ENCODE measurements at places on chromosomes 2 and 18.

DNA sequence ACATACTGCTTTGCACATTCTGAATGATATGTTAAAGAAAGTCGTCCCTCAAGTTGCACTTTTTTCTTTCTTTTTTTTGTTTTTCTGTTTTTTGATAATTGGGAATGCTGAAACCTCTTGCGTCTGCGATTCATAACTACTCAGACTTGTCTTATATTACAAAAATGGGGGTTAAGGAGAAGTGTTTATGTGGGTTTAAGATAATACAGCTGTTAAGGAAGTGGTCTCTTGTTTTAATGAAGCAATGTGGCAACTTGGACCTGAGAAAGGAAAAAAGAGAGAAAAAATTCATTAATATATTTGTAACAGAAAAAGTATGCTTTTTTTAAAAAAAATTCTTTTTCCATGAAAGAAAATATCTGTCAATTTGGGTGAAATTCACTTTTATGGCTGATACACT lies 268.5 kb upstream of the CCDC68 start:
- DNase-seq: no peak

DNA sequence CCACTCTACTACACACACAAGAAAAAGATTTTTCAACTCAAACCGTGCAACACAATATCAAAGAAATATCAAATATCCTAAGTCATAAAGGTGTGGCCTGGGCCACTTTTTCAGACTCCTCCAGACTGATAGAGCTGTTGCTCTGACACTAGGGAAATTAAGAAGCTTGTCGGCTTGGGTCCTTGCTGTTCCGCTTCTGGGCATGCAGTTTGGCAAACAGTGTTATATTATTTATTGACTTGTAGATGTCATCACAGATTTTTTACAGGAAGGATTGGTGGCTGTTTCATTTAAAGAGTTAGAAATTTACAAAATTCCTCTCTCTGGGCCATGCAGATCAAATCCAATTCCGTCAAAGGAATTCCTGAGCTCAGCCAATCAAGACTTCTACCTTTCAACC lies 98.3 kb upstream of the MSH2 start:
- no peak for DNase-seq

DNA sequence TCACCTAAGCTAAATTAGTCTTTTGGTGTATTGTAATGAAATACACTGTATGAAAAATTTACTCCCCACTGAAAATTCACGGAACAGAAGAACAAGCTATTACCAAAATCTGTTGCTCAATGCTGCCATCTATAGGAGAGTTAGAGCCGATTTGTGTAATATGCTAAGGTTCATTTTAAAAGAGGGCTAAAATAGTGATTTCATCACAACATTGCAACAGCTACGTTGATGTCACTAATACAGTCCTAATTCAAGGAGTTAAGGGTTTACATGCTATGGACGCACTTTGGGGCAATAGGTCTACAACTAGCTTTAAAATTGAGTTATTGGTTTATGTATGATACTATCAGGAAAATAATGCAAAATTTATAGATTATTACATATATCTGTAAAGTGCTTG lies 3.0 kb upstream of the IRS1 start:
- DNase-seq: peak; percentile 95

DNA sequence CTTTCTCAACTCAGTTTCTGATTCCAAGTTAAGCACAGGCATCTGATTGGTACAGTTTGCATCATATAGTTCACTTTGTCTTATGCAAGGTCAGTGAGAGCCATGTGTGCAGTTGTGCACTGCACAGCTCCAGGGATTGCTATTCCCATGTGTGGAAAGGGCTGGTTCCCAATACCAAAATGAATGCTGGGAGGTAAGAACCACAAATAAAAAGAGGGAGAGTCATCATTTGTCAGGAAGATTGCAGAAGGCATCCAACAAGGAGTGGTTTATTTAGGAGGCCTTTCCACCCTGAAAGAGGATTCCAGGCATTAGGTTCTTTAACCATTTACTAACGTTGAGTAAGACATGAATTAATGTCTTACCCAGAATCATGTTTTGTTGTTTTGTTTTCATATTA lies 141.2 kb upstream of the ST6GAL2 start:
- no peak for DNase-seq

- no peak for DNase-seq
Observed at GRCh38 chr2:152571048-152571766, 146.1 kb downstream of the PRPF40A start.

- no peak for DNase-seq
Observed at GRCh38 chr2:226413498-226414130, 386.0 kb downstream of the IRS1 start.

GRCh38 chr2:230011617-230012016 lies 57.1 kb downstream of the SLC16A14 start:
- DNase-seq: no peak

DNA sequence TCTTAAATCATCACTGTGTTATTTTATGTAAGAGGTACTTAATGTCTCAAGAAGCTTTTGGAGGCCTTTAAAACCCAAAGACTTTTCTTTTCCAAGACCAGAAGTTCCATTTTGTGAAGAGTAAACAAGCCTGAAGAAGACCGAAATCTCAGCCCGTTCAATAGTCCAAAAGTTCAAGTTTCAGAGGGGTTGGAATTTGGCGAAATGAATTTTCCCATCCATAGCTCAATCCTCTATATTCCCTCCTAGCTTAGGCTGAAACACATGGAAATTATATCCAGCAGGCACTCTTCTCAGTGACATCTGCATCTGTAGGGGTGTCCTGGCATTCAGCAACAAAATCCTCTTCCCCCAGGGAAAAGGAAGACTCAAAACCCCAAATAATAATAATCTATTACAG lies 344.6 kb downstream of the ARHGAP15 start:
- DNase-seq: no peak

DNA sequence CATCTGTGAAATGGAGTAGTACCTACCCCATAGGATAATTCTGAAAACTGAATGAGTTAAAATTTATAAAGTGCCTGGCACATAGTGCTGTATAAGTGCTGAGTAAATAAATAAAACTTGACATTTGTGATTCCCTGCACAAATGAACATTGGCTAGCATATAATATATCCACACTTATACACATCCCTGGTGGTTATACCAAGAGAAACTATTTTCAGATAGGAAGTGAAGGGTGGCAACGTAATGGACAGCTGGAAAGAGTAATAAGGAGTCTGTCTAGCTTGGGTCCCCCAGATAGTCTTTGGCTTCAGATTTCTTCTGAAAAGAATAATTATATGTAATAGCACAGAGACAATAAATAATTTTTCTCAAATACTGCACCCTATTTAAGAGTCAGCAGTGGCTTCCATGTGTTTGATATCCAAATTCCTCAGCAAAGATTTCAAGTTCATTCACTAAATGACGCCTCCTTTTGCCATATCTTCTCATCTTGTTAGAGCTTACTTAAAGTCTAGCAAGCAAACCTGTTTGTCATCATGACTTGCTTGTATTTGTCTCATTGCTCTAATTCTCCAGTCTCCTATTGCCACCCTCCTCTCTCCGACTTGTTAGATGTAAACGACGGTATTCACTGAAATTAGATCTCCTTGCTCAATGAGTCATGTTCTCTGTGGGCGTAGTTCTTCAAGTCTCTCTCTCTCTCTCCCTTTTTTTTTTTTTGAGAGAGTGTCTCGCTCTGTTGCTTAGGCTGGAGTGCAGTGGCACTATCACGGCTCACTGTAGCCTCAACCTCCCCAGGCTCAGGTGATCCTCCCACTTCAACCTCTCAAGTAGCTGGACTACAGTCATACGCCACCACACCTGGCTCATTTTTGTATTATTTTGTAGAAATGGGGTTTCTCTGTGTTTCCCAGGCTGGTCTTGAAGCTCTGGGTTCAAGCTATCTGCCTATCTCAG lies 8.7 kb upstream of the ADGRF3 start:
- peak; percentile 65 for DNase-seq

DNA sequence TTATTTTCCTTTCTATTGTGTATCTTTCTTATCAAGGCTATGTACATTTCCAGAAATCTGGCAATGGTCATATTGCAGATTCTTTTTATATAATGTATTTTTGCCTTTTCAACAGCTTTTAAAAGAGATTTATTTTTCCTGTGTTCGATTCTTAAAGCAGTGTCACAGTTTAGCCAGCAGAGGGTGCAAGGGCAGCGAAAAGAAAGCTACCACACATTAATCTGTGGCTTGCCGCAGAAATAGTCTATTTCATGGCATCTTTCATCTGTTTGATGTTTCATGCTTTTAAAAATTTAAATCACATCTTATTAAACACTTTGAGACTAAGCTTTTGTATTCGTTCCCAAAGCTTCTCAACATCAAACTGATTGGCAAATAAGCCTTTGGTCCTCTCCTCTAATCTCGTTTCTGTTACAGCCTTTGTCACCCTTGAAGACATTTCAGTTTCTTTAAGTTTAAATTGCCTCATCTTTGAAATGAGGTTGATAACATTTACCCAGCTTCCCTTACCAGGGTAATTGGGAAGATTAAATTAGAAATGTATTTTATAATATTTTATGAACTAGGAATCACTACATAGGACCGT lies 73.3 kb downstream of the PIK3C3 start:
- DNase-seq: peak; percentile 24

DNA sequence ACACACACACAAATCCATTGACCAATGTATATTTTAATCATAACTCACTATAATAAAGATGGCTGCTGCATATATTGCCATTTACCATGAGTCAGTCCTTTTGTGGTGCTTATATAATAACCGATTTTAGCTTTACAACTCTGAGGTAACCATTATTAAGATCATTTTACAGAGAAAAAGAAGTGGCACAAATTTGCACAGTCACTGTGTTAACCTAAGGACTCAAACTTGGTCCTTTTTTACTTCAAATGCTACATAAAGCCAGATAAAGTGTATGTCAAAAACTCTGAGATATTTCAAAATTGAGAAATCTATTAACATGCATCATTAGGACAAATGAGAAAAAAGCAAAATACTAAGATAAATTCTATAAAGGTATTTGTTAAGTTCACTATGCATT lies 923.7 kb downstream of the NRXN1 start:
- no peak for DNase-seq

- DNase-seq: no peak
Observed at GRCh38 chr2:145325485-145325884, 805.6 kb upstream of the ZEB2 start.

- no peak for DNase-seq
Observed at GRCh38 chr2:100944617-100945432, 57.3 kb upstream of the RPL31 start.

DNA sequence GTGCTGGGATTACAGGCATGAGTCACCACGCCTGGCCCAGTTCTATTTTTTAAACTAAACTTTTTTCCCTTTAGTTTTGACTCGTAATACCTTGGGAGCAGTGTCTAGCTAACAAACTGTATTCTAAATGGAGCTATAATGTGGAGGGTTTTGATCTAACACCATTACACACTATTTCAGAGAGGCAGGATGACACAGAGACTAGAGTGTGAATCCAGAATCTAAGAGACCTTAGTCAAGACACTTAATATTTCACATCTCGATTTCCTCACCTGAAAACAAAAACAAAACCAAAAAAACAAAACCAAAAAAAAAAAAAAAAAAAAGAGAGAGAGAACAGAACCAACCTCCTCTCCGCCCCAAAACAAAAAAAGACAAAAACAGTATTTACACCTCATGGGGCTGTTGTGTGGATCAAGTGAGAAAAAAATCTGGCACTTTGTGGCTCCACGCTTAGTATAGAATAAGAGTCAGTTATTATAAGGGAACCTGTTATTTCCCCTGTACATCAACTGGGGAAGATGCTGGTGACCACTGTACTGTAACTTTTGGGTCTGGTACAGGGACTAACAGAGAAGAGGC lies 31.3 kb downstream of the DARS1 start:
- no peak for DNase-seq

- DNase-seq: no peak
Observed at GRCh38 chr18:9814431-9814830, 71.3 kb upstream of the TXNDC2 start.

DNA sequence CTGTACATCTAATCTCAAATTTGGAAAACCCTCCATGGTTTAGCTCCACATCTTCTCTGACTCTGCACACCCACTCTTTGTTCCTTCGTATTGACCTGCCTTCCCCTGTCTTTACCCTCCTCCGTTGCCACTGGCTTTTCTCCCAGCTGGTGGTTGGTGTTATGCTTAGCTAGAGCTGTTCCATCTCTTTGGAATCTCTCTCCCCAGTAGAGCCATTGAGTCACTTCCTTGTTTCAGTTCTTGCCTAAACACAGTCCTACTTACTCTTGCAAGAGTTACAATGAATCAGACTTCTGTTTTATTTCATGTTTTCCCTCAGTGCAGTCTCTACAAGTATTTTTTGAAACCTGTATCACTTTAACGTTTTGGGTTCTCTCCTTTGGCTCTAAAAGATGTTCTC lies 263.9 kb downstream of the LTBP1 start:
- peak; percentile 74 for DNase-seq

DNA sequence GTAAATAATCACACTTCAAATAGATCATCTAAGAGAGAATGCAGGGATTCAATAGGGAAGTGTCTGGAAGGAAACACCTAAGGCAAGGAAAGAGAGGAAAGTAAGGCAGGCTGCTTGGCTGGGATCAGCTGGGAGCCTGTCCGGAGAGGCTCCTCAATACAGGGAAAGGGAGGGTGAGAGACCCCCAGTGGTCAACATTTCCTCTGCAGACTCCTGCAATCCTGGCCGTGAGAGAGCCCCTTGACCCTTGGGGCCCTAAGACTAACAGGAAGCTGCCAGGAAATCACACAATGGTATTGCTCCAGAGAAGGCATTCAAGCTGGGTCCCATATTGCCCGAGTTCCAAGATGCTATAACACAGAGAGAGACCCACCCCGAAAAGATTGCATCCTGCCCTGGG lies 549.4 kb downstream of the NYAP2 start:
- DNase-seq: no peak

- DNase-seq: no peak
Observed at GRCh38 chr2:75100011-75100800, 99.1 kb downstream of the TACR1 start.

DNA sequence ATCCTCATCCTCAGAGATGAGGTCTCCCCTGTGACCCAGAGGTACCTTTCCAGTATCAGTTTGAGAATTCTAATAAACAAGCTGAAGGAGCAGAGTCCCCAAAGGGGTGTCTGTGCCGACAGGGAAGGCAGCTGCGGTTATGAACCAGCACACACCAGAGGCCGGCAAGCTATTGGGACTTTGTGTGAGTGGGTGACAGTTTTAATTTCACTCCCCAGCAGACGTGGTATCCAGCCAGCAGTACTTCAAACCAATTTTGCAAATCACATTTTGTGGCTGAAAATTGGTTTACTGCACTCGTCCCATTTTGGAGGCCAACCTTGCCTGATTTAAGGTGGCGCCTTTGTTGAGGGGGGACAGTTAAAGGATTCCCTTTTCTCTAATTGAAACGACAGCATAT lies 103.0 kb upstream of the NRP2 start:
- no peak for DNase-seq

DNA sequence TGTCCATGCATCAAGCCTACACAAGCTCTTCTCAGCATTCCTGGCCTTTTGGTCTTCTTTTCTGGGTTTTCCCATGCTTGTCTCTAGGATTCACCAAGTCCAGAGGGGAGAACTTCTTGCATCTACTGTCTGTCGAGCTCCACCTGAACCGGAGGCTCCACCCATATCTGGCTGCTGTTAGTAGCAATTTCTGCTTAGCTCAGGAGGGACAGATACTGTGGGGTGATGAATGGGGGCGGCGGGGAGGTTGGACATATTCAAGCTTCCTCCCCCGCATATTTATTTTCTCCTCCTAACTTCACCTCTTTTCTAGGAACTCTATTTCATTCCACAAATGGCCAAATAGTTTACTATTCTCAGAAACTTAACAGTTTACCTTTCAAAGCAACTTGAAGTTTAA lies 163.5 kb downstream of the PTH2R start:
- DNase-seq: no peak

Measured in suppressor macrophage treated with lipopolysaccharide for 1 hour (primary cell).